Renal cortical epithelial cell (primary cell): ENCODE measurements at places on chromosomes 1 and 21. TPM values are rescaled to one million over a fixed set of nuclear protein-coding genes. Genes with fewer than 3 reads are reported as not detected.

ADORA3 gene
- total RNA-seq: not detected in 2 replicates

CTSK gene
- 0.52 and 1.7 TPM in 2 replicates for total RNA-seq

NPR1 gene
- 1.7 and 39.5 TPM in 2 replicates for total RNA-seq

HAO2 gene
- total RNA-seq: not detected in 2 replicates

HCN3 gene
- total RNA-seq: 1.0 and 1.7 TPM in 2 replicates

NGF gene
- total RNA-seq: 4.9 TPM in 1 of 2 replicates, not detected in the other

AGT gene
- 1.2 and 2.9 TPM in 2 replicates for total RNA-seq

OLFML3 gene
- total RNA-seq: 0.52 and 5.1 TPM in 2 replicates

PGBD5 gene
- 19.7 and 54.5 TPM in 2 replicates for total RNA-seq

LELP1 gene
- total RNA-seq: not detected in 2 replicates

HCRTR1 gene
- total RNA-seq: not detected in 2 replicates

AMIGO1 gene
- 1.2 and 4.1 TPM in 2 replicates for total RNA-seq

PRRC2C gene
- 37.2 and 145 TPM in 2 replicates for total RNA-seq

MIXL1 gene
- total RNA-seq: not detected in 2 replicates

TRPM2 gene
- 0.52 and 1.4 TPM in 2 replicates for total RNA-seq

C8B gene
- total RNA-seq: not detected in 2 replicates

MPZ gene
- 0.45 and 1.4 TPM in 2 replicates for total RNA-seq

VSIG8 gene
- not detected in 2 replicates for total RNA-seq

NEK2 gene
- total RNA-seq: 0.85 and 15.1 TPM in 2 replicates

DYNLT5 gene
- total RNA-seq: 0.30 TPM in 1 of 2 replicates, not detected in the other

THEM5 gene
- not detected in 2 replicates for total RNA-seq

KRTAP13-2 gene
- not detected in 2 replicates for total RNA-seq

RPE65 gene
- total RNA-seq: not detected in 2 replicates

CRNN gene
- not detected in 2 replicates for total RNA-seq

TNFRSF4 gene
- not detected in 2 replicates for total RNA-seq

SYCP1 gene
- not detected in 2 replicates for total RNA-seq

CRB1 gene
- total RNA-seq: 0.25 TPM in 1 of 2 replicates, not detected in the other

AIRE gene
- total RNA-seq: not detected in 2 replicates

KDM5B gene
- 76.6 and 183 TPM in 2 replicates for total RNA-seq

TCP10L gene
- 0.55 TPM in 1 of 2 replicates, not detected in the other for total RNA-seq

HRNR gene
- under 0.01 TPM in 2 replicates for total RNA-seq

TNFRSF14 gene
- total RNA-seq: 17.6 and 19.8 TPM in 2 replicates

ESPN gene
- total RNA-seq: 0.25 TPM in 1 of 2 replicates, not detected in the other

INAVA gene
- 28.1 and 58.5 TPM in 2 replicates for total RNA-seq

SMPDL3B gene
- 9.5 and 17.9 TPM in 2 replicates for total RNA-seq

TMCO4 gene
- 14.4 and 32.6 TPM in 2 replicates for total RNA-seq

NBPF6 gene
- not detected in 2 replicates for total RNA-seq

SELE gene
- not detected in 2 replicates for total RNA-seq

ODR4 gene
- 27.1 and 37.3 TPM in 2 replicates for total RNA-seq

TAL1 gene
- 0.35 TPM in 2 replicates for total RNA-seq

CTSE gene
- total RNA-seq: 0.10 and 6.4 TPM in 2 replicates

NT5C1A gene
- 0.94 TPM in 1 of 2 replicates, not detected in the other for total RNA-seq

ZNF593OS gene
- total RNA-seq: not detected in 2 replicates

SLC2A5 gene
- total RNA-seq: 1.6 TPM in 1 of 2 replicates, not detected in the other

LENEP gene
- total RNA-seq: 0.60 TPM in 1 of 2 replicates, not detected in the other

TIPRL gene
- total RNA-seq: 49.7 and 51.1 TPM in 2 replicates

ADAMTS1 gene
- total RNA-seq: 130 and 216 TPM in 2 replicates

TTC39A gene
- total RNA-seq: 24.5 and 79.0 TPM in 2 replicates

VWA5B1 gene
- total RNA-seq: 0.05 TPM in 1 of 2 replicates, not detected in the other

GGPS1 gene
- 34.2 and 48.0 TPM in 2 replicates for total RNA-seq
